NCI-H1048 (cell line): ENCODE measurements at places on chromosomes 2 and 18.

GRCh38 chr2:235669269-235669831, 175.5 kb downstream of the AGAP1 start:
- DNase-seq, result peak; percentile 74

GRCh38 chr2:99786636-99787390, 297.0 kb upstream of the REV1 start:
- DNase-seq, result no peak

DNA sequence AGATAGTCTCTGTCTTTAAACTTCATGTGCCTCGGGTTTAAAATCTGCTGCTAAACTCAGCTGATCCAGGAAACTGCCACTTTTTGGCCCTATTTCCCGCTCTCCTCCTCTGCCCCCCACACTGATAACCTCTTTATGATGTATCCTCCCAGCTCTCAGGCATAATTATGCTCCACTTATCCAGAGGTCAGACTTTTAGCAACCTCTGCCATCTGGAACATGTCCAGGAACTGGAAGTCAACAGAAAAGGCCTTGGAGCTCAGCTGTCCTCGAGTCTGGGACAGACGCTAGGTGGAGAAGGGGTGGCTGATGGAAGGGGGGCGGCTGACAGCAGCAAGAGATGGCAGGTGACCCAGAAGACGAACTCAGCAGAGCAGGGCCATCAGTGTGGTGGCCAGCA, 41.2 kb downstream of the ASAP2 start:
- DNase-seq, result no peak

DNA sequence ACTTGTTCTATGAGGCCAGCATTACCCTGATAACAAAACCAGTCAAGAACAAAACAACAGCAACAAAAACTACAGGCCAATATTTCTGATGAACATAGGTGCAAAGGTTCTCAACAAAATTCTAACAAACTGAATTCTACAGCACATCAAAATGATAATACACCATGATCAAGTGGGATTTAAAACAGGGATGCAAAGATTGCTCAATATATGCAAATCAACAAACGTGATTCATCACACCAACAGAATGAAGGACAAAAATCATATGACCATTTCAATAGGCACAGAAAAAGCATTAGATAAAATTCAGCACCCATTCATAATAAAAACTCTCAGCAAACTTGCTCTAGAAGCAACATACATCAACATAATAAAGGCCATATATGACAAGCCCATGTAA, 173.6 kb downstream of the CAMKMT start:
- DNase-seq, result no peak

DNA sequence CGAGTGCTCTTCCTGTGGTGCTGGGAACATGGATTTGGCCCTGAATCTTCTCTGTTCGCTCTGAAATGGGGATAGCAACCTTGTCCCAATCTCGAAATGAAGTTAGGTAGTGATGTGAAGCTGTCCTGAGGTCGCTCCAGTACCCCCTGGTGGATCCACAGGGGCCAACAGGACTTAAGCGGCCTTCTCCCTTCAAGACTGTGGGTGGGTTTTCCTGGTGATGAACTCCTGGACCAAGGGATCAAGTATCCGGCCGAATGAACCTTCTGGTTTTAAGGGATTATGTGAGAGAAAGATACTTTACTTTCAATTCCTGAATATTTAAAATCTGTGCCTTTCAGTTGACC, 156.5 kb downstream of the NAPG start:
- DNase-seq, result no peak

DNA sequence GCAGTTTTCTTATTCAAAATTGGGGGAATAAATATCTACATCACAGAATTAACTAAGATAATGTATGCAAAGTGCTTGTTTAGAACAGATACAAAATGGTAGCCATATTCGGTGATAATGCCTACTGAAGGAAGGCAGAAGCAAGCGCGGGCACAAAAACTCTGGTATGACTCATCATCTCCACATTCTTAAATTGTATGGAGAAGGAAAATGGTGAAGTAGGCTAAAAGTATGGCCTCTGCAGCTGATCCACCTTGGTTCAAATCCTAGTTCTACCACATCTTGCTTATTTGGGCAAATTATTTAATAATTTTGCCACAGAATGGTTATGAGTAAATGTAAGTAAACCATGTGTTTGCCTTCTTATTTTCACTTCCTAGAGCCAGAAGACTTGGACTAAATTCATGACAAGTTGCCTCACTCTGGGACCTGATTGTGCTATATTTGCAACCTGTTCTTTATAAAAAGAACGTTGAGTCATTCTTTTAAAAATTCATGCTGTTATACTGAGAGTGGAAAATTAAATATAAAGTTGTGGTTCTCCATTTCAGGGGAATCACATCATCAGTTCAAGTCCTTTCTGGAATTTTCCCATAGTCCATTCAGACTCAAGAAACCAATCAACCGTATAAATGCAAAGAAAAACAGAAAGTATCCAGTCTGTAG, 9.0 kb upstream of the CDK15 start:
- DNase-seq, result no peak

DNA sequence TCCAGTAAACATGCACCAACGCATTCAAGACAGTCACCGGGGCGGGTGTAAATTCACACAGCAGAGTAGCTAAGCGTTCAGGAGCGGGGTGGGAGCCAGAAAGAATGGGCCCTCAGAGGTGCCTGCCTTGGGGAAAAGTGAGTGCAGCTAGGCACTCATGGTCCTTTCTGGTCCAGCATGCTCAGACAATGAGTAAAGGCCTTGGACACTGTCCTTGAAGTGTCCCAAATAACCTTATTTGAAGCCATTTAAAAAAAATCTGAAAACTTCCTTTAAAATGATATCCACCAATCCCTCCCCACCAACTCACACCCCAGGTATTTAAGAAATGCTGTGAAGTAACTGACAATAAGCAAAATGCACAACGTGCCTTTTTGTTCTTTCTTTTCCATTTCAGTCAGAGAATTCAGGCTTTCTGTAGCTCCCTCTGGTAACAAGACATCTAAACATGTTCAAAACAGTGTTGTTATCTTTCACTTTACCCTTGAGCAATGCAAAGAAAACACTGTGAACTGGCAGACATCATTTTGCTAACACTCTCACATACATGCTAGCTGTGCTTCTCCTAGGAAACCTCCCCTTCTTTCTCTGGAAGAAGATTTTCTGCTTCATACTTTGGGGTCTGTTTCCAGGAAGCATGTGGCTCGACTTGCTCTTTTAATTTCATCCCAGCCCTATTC, 445.1 kb upstream of the SPRED2 start:
- DNase-seq, result no peak

DNA sequence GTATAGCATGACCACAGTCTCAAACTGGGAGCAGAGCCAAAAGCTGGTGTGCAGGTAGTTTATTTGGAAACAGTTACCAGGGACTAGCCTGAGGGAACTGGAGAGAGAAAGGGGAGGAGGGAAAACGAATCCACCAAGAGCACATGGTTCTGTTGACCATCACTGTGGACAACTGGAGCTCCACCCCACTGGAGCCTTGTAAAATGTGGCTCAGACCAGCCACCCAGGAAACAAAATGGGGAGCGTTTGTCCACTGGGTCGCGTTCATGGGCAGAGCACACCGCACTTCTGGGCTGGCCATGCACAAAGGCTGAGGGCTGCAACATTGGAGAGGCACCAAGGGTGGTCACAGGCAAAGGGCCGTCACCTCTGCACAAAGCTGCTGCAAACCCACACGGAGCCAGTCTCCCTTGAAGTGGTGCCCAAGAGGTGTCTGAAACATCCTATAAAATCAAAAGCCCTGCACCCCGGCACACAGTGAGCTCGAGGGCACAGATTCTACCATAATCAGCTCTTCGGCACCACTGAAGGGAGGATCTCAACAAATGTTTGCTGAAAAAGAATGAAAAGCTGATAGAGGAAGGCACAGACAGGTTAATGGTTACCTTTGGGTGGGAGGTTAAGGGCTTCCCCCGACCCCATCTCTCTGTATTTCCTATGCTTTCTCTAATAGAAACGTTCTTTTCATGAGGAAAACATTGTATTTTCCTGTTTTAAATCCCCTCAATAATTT, 192.9 kb downstream of the INHBB start:
- DNase-seq, result no peak

DNA sequence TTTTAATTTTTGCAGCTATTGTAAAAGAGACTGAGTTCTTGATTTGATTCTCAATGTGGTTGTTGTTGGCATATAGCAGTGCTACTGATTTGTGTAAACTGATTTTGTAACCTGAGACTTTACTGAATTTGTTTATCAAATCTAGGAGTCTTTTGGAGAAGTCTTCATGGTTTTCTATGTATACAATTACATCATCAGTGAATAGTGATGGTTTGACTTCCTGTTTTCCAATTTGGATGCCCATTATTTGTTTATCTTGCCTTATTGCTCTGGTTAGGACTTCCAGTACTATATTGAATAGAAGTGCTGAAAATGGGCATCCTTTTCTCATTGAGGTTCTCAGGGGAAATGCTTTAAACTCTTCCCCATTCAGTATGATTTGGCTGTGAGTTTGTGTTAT, 99.7 kb downstream of the GULP1 start:
- no peak for DNase-seq

- no peak for DNase-seq
Observed at GRCh38 chr2:65413610-65414009, 18.8 kb downstream of the SPRED2 start.

DNA sequence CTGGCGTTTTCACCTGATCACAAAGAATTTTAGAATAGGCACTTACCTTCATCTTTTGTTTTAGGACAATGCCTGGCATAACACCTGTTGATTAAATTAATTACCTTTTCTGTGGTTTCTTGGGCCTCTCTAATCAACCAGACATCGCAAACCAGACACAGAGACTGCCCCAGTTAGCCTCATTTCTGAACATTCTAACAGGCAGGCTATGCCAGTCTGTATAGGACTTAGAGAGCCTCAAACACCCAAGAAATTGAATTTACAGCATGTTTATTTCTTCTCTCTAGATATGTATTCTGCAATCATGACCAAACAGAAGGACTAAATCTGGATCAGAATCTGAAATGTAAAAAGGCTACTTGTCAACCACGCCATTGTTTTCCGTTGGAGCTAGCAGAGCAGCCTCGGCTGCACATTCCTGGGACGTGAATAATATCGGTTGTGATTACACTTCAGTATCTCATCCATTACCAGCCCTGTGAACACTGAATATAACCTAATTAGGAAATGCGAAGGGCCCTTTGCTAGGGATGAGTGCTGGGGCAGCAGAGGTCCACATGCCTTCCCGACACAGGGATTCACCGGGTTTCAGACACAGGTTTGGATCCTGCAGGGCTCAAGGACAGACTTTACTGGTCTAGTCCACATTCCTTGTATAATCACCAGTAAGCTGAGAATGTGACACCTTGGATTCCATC, 17.5 kb upstream of the CDC42EP3 start:
- DNase-seq, result no peak

- no peak for DNase-seq
Observed at GRCh38 chr2:230863031-230863430, 1.7 kb upstream of the ITM2C start.

GRCh38 chr2:226600802-226601201, 198.8 kb downstream of the IRS1 start:
- DNase-seq, result no peak

DNA sequence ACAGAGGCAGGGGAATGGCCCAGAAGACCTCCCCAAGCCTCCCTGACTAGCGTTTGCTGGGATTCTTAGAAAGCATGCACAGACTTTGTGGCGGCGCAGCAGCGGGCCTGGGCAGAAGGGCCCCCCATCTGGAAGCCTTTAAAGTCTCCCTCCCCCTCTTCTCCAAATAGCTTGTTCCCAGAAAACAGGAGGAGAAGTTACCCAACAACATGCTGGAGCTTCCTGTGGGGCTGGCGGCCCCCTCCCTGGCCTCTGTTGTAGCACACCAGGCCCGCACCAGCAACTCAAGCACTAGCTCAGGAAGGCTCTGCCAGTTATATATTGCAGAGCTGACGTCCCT, 334.8 kb downstream of the DYSF start:
- DNase-seq, result no peak

- DNase-seq, result no peak
Observed at GRCh38 chr2:202035089-202035940, 1.7 kb downstream of the FZD7 start.

DNA sequence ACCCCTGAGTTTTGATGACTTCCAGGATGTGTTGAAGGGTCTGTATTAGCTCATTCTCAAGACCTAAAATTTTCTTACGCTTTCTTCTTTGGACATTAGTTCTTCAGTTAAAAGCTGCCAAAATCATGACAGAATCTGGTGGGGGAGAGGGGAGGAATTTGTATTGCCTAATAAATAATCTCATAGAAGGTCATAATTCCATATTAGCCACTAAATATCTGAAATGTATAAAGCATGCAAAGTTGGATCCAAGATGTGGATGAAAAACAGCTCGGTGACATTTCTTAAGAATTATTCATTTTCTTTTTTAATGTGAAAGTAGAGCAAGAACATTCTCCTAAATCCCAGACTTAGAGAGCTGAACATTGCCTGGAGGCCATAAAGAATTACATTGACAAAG, 120.1 kb downstream of the MMADHC start:
- DNase-seq, result no peak

GRCh38 chr2:62393293-62393692, 112.7 kb downstream of the TMEM17 start:
- no peak for DNase-seq

DNA sequence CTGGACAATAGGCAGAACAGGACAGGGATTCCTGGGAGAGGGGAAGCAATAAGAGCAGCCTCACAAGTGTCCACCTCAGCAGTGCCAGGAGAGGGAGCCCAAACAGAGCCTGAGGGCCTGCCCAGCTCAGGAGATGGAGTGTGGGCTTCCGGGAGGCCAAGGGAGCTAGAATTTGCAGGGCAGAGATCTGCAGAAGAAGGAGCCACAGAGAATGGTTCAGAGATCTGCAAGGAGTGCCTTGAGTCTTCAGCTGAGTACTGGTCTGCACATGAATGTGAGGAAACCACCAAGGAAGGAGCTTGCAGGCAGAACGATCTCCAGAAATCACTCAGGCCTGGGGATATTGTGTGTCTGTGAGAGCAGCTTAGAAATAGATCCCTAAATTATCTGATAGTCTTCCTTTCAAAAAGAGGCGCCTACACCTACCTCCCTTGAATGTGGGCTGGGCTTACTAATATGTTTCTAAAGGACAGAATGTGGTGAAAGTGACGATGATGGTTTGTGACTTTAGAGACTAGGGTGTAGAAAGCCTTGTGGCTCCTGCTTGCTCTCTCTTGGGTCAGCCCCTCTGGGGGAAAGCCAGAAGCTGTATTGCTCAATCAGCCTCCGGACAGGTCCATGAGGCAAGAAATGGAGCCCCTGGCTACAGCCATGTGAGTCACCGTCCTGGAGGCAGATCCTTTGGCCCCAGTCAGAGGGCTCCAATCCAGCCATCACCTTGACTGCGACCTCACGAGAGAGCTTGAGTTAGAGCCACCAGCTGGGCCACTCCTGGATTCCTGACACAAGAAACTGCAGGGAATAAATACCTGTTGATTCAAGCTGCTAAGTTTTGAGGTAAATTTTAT, 7.6 kb upstream of the LPIN1 start:
- DNase-seq, result no peak

DNA sequence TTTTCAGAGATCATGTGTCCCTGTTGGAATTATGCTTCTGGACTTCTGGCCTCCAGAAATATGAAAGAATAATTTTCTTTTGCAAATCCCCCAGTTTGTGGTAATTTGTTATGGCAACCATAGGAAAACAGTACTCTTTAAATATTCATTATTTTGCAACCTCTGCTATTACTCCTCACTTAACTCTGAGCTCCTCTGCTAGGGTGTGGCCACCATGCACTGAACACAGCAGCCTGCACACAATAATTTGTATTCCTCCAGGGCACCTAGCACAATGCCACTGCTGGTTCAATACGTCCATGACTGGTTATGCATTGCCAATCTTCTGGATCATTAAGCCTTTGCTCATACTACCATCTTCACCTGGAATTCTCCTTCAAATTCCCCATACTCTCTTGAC, 232.0 kb downstream of the CNTNAP5 start:
- no peak for DNase-seq

GRCh38 chr2:153584244-153584643, 105.7 kb upstream of the RPRM start:
- no peak for DNase-seq
